WTC11 (cell line): ENCODE measurements at places on chromosomes 2 and 18. TPM values are rescaled to one million over a fixed set of nuclear protein-coding genes. Genes with fewer than 3 reads are reported as not detected.

GRCh38 chr2:98921062-98921461 is 15.0 kb downstream of the CRACDL start:
- DNase-seq = no peak

EML4 gene
- total RNA-seq = 89.9 to 94.7 TPM (median 92.6 TPM) in 3 replicates

GRCh38 chr2:3376821-3377220 is 797 bp downstream of the EIPR1 start:
- DNase-seq = no peak

DNA sequence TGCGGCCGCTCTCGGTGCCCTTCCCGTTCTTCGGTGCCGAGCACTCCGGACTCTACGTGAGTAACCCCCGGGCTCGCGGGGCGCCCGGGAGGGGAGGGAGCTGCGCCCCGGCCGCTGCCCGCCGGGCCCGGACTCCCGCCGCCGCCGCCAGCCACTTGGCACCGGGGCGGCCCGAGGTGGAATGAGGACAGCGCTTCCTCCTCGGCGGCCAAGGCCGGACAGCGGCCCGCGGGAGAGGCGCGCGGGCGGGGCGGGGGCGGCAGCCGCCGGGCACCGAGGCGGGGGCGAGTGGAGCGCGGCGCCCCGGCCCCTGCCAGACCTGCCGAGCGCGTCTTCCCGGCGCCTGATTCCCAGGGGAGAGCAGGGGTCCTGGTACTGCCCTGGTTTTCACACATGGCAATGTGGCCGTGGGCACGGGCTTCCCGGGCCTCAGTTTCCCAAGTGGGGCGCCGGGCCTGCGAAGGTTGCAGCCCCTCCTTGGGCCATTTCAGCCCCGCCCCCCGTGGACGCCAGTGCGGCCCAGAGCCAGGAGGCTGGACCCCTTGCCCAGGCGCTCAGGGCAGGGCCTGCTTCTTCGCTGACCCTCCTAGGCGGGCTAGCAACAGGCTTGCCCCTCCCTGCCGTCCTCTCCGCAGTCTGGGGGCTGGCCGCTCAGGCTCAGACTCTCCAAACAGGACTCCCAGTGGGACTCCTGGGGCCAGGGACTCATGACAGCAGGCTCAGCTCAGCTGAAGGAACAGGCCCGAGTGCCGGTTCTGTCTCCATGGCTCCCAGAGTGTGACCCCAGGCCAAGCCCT is 775 bp downstream of the SNED1 start:
- DNase-seq = no peak

DNA sequence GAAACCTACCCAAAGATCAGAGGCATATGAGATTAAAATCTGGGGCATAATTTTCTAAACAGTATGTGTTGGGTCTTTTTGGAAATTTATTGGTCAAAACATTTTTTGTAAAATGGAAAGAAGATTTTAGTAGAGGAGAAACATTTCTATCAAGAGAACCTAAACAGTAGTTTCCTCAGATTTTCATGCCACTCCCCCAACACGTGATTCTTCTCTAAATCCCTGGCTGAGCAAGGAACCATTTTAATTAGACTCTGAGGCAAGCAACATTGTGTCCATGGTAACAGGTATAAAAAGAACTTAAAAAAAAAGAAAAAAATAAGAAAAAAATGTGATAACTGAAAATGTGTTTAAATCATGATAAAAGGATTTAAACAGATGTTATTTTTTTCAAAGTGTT is 1105.2 kb upstream of the ZEB2 start:
- DNase-seq = no peak

WDR7 gene
- total RNA-seq = 10.1 to 12.2 TPM (median 11.7 TPM) in 3 replicates

CXCR4 gene
- total RNA-seq = 1.3 to 2.1 TPM (median 1.9 TPM) in 3 replicates

DNA sequence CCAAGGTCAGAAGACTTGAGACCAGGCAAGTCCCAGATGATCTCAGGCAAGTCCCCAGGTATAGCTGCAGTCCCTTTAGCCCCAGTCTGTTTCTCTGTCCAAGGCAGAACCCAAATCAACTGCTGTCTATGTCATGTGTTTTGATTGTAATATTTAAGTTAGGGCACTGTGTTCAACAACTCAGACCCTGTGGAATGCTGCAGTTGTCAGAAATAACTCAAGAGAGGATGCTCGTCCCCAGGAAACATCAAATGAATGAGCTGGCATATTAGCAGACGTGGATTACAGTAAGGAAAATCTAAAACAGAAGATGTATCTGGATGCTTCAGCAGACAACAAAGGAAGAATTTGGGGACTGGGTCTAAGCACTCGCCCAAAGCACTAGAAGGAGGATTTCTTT is 70.1 kb downstream of the BCL11A start:
- no peak for DNase-seq

- no peak for DNase-seq
Measured at GRCh38 chr2:219961947-219962498, 334.6 kb downstream of the SLC4A3 start.

DNA sequence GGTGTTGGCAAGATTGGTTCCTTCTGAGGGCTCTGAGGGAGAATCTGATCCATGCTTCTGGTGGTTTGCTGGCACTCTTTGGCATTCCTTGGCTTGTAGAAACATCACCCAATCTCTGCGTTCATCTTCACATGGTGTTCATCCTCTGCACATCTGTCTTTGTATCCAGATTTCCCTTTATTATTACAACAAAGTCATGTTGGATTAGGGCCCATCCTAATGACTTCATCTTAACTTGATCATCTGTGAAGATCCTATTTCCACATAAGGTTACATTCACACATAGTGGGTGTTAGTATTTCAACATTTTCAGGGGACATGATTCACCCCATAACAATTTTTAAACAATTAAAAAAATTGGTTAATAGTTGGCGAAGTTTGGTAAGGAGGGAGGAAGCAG is 177.4 kb upstream of the CWC22 start:
- no peak for DNase-seq

- DNase-seq = no peak
Measured at GRCh38 chr18:68735483-68736343, 20.8 kb upstream of the TMX3 start.

DES gene
- 1.6 to 3.5 TPM (median 2.8 TPM) in 3 replicates for total RNA-seq

DNA sequence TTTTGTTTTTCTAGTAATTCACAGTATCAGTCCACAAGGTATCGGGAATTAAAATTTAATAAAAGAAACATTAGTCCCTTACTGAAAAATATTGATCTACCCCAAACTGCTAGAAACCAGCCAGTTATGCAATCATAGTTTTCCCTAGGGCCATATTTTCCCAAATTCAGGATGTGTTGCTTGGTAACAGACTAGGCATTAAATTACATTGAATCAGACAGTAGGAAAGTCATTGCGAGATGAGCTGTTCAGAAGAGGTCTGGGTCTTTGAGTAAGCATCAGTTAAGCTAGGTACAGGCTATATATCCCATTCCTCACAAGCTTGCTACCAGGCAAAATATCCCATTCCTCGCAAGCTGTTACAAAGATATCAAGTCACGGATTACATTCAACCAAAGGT is 123.0 kb upstream of the CCDC150 start:
- no peak for DNase-seq

KCNK3 gene
- 0.22 to 0.30 TPM (median 0.30 TPM) in 3 replicates for total RNA-seq

MRPS9 gene
- total RNA-seq = 71.5 to 75.3 TPM (median 73.6 TPM) in 3 replicates

DNA sequence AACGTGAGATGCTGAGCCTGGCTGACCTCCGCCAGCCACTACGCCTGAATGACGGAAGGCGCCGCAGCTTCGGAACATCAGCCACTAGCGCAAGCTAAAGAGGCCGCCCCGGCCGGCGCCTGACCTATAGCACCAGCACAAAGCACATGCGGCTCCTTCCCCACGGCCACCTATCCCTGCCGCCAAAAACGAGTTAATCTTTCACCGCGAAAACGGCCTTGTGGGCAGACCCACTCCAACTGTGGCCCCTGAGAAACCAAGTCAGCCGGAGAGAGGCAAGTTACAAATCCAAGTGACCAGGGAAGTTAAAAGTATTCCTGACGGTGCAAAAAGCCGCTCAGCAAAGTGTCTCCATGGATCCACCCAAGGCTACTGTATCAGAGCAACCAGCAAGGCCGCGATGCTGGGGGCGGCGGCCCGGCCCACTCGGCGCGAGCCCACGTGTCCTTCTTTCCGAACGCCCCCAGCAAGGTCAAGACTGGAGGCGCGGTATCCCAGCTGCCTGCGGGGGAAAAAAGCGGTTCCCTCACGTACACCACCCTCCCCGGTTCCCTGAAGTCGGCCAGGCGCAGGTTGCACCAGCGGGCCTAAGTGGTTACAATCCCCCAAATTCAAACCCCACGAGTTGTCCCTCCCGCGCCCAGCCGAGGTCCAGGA is 575 bp downstream of the HSPD1 start:
- DNase-seq = peak; percentile 57
